ENCODE measurements at places on chromosomes 3 and 15. TPM values are rescaled to one million over a fixed set of nuclear protein-coding genes. Genes with fewer than 3 reads are reported as not detected.

Gene ZNF502
- total RNA-seq, result 3.5 TPM

Gene RTP4
- not detected for total RNA-seq

Gene STRC
- total RNA-seq, result 0.42 TPM

Gene CD47
- 21.3 TPM for total RNA-seq

Gene FBXO40
- 0.06 TPM for total RNA-seq

Gene CCR3
- total RNA-seq, result not detected

Gene AMOTL2
- 60.3 TPM for total RNA-seq

GRCh38 chr3:114745322-114746240, 401.5 kb downstream of the ZBTB20 start:
- DNase-seq, result no peak

GRCh38 chr3:153760948-153761347, 360.2 kb upstream of the ARHGEF26 start:
- no peak for DNase-seq

DNA sequence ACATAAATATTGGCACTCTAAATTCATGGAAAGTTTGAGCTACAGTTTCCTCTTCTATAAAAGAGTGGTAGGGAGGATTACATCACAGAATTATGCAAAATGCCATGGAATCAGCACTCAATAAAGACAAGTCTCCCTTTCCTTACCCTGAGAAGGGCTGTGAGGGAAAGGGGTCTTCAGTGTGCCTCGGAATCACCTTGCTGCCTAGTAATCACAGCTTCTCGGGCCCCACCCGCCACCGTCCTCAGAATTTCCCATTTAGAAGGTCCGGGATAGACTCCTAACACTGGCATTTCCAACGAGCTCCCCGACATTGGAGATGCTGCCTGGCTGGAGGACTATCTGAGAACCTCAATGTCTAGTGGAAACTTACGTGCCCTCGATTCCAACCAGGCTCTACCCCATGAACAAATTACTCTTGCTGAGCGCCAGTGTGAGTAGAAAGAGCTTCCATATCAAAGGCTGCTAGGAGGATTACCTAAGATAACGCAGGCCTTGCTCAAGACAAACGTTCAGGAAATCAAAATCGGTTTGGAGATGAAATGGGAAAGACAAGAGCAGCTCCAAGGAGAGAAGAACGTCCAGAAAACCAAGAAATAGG, 92.1 kb upstream of the CHD2 start:
- DNase-seq, result no peak

DNA sequence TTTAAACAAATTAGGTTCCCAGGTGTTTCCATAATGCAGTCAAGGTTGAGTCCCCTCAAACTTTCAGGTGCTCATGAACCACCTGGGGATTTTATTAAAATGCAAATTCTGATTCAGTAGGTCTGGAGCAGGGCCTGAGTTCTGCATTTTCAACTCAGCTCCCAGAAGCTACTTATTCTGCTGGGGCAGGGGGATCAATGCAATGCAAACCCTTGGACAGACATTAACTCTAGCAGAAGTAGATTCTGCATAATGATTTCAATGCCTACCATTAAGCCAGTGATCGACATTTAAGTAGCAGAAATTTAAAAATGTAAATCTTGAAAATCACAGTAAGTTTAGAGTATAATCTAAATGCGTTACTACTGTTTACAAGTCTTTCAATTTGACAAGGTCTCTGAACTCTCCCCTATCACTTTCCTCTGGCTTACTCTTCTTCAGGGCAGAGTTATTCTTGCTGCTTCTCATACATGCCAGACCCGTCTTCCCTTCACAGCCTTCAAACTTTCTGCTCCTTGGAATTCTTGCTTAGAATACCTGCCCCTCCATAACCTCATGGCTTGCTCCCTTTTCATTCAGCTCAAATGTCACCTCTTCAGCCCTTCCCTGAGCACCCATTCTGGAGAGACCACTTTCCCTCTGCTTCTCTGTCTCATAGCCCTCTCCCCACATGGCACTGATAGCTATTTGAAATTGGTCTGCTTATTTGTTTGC, 19.3 kb upstream of the DPPA4 start:
- DNase-seq, result no peak

DNA sequence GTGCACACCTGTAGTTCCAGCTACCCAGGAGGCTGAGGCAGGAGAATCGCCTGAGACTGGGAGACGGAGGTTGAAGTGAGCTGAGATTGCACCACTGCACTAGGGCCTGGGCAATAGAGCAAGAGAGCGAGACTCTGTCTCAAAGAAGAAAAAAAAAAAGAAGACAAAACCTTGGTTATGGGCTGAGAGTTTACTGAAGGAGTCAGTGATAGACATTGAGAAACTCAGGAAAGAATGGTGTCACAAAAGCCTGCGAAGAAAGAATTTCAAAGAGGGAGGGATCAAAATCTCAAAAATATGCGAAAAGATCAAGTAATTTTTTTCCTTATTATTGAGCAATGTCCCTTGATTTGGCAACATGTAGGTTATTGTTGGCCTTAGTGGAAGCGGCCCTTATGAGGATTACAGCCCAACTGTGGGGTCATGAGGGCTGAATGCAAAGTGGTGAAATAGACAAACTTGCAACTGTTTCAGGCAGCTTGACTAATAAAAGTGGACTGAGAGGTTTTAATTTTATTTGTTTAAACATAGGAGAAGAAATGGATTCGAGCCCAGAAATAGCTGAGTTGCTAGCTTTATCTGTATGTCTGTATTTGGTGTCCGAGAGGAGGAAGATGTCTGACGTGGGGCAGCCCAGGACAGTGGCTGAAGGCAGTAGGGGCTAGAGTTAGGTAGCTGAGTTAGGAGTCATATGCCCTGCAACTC, 18.8 kb upstream of the CELF6 start:
- no peak for DNase-seq

DNA sequence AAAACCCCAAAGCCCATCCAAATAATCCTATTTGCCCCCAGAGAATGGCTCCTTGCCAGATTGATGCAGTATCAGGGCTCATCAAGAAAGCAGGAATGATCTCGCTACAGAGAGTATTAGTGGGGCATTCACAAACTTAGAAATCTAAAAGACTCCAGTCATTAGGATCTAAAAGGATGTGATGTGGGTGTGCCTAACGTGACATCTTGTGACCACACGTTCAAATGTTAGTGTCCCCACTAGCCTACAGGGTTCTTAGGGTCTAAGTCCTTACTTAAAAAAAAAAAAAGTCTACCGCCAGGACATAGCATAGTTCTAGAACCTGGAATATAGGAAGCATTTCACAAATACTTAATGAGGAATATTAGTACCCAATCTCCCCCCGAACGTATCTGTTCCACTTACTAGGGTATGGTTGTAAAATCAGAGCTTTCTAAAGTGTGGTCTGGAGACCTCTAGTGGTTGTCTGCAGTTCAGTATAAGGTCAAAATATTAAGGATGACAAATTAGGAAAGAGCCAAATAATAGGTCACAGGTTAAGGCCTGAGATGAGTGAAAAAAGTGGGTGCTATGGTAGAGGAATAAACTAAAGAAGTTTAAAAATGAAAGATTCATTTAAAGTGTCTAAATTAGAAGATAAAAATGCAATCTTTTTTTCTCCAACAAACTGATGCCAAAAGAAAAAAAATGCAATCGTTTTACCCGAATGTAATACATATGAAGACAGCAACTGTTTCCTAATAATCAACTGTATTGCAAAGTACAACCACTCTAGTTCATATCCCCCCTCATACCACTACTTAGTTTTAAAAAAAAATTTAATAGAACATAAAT, 4.2 kb upstream of the CHRM5 start:
- no peak for DNase-seq

- DNase-seq, result no peak
Measured at GRCh38 chr3:57059411-57059810, 1.1 kb upstream of the SPATA12 start.

Data from H1 (cell line).